Cardiac fibroblast (primary cell): ENCODE measurements at places on chromosomes 5 and 9.

GRCh38 chr9:119701651-119702050 lies 332.4 kb upstream of the BRINP1 start:
- no peak for DNase-seq

DNA sequence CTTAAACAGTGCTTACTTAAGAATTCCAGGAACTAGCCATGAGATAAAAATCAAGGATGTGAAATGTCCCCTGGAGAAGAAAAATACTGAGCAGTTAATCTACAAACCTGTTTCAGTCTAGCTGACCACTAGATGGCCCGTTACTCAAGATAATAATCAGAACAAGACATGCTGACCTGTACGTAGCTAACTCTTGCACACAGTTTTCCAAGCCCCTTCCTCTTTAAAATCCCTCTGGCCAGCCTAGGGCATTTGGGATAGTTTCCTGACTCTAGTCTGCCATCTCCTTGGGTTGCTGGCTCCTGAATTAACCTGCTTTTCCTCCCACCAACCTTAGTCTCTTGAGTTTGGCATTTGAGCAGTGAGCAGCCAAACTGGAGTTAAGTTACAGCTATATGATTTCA lies 59.2 kb upstream of the TRAF1 start:
- DNase-seq, result peak; percentile 83

GRCh38 chr9:18544456-18544855 lies 70.5 kb downstream of the ADAMTSL1 start:
- no peak for DNase-seq

GRCh38 chr5:30693326-30693725 lies 500.2 kb upstream of the CDH6 start:
- DNase-seq, result no peak

GRCh38 chr9:112905084-112905483 lies 14.4 kb upstream of the SLC46A2 start:
- DNase-seq, result no peak

- DNase-seq, result peak; percentile 98
Observed at GRCh38 chr9:129460323-129461261, 160.3 kb downstream of the C9orf50 start.

DNA sequence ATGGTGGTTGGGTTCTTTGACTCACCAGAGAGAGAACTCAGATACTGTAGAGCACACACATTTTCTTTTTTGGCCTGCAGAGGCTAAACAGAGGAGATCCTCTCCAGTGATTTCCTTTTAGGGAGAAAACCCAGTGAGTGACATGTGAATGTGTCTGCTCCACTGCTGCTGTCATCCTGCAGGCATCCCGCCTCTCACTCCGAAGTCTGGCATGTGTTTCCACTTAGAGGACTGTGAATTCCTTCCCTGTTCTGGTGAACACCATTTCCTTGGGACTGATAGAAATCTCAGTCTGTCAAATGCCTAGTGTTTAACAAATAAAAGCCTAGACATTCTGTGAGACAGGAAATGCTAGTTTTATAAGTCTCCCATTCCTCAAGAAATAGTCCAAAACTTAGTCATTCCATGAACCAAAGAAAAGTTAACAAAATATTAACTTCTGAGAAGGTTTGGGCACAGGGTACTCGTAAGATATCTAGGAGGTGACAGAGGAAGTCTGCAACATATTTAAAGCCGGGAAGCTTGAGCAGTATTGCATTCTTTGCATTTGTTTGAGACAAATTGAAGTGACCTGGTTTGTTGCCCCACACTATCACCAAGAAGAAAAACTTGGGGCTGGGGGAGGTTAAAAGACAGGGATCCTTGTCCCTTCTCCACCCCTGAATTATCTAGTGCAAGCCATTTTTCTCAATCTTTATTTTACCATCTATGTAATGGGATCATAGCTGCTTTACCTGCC lies 74.9 kb upstream of the NIPAL4 start:
- peak; percentile 94 for DNase-seq

GRCh38 chr9:129728744-129729143 lies 24.1 kb downstream of the PTGES start:
- no peak for DNase-seq

- DNase-seq, result no peak
Observed at GRCh38 chr9:38029915-38030638, 39.0 kb downstream of the SHB start.

- DNase-seq, result no peak
Observed at GRCh38 chr5:64417390-64417789, 88.4 kb upstream of the RGS7BP start.

- DNase-seq, result no peak
Observed at GRCh38 chr9:69578026-69578425, 94.1 kb downstream of the APBA1 start.

GRCh38 chr9:37030611-37030939 lies 3.5 kb downstream of the PAX5 start:
- DNase-seq, result no peak

DNA sequence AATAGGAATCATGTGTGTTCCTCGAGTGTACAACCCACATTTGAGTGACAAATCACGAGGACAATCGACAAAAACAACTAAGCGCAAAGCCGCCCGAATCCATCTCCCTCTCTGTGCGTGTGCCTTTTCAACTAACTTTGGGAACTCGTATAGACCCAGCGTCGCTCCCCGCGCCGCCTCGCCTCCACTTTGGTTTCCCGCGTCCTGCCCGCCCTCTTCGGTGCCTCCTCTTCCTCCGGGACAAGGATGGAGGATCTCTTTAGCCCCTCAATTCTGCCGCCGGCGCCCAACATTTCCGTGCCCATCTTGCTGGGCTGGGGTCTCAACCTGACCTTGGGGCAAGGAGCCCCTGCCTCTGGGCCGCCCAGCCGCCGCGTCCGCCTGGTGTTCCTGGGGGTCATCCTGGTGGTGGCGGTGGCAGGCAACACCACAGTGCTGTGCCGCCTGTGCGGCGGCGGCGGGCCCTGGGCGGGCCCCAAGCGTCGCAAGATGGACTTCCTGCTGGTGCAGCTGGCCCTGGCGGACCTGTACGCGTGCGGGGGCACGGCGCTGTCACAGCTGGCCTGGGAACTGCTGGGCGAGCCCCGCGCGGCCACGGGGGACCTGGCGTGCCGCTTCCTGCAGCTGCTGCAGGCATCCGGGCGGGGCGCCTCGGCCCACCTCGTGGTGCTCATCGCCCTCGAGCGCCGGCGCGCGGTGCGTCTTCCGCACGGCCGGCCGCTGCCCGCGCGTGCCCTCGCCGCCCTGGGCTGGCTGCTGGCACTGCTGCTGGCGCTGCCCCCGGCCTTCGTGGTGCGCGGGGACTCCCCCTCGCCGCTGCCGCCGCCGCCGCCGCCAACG lies at the start of gene GPR150:
Gene GPR150 (plus strand): TSS at position 58 of the 840 bp plus-strand sequence. CDS start 189 bp downstream, at position 247.
- peak; percentile 48 for DNase-seq

GRCh38 chr5:96823900-96824380 lies 16.2 kb upstream of the ERAP1 start:
- peak; percentile 72 for DNase-seq

GRCh38 chr9:109179801-109180523 lies 12.9 kb upstream of the FRRS1L start:
- DNase-seq, result no peak

- DNase-seq, result no peak
Observed at GRCh38 chr5:138792195-138792790, 39.1 kb downstream of the CTNNA1 start.

- DNase-seq, result no peak
Observed at GRCh38 chr9:121472446-121472845, 27.2 kb downstream of the GGTA1 start.

DNA sequence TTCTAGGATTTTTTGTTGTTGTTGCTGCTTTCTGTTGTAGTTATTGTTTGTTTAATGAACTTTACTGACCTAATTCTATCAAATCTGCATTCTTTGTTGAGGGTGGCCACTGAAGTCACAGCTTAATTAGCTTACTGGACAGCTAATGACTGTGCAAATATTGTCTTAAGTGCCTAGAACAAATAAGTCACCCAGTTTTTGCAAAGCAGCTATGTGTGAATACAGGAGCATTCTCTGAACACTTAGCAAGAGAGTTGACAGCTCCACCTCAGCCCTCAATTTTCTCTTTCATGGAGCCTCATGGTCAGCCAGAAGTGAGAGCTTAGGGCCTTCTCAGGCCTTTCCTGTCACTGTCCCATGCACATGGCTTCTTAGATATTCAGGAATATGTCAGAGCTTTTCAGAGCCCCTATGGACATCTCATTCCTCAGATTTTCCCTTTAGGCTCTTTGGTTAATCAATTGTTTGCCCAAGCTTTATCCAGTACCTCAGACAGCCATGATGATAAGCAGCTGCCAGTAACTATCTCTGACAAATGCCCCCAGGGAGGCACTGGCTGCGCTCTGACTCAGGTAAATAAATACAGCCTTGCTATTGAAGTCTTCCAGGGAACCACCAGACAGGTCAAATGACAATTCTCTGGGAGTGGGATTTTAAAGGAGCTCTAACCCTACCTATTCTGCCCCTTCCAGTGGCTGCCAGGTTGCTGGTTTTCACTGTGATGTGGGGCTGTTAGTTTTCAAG lies 241.4 kb upstream of the IL12B start:
- no peak for DNase-seq

DNA sequence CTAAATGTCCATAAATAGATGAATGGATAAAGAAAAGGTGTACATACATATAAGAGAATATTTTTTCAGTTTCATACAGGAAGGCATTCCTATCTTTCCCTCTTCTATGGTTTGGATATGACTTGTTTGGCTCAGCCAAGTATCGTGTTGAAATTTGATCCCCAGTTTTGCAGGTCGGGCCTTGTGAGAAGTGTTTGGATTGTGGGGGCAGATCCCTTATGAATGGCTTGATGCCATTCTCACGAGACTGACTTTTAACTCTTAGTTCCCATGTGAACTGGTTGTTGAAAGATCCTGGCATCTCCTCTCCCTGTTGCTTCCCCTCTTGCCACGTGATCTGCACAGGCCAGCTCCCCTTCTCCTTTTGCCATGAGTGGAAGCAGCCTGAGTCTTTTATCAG lies 421.1 kb upstream of the FTMT start:
- no peak for DNase-seq

- DNase-seq, result no peak
Observed at GRCh38 chr5:33166522-33166921, 274.2 kb upstream of the TARS1 start.

DNA sequence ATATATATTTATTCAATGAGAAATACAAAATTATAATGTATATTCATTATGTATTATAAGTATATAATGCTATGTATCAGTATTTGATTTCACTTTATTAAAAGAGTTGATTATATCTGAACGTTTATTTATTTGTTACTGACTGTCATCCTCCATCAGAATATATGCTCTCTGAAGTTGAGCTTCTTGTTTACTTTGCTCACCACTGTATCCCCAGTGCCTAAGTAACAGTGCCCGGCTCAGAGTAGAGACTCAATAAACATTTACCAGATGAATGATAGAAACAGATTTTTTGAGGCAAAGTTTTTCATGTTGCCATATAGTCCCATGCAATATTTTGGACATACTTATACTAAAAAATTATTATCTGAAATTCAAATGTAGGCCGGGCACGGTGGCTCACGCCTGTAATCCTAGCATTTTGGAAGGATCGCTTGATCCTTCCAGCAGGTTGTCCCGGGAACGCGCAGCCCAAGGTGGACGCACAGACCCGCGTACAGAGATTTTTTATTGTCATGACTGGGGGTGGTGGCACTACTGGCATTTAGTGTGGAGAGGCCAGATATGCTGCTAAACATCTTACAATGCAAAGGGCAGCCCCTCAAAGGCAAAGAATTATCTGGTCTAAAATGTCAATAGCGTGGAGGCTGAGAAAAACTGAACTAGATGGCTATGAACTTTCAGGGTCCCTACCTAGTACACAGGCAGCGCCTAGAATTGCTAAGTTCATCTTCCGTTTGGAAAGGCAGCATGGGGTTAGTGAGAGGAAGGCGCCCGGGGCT lies 761 bp upstream of the DNAJC25 start:
- no peak for DNase-seq

GRCh38 chr5:172820046-172820767 lies 13.8 kb upstream of the ERGIC1 start:
- peak; percentile 85 for DNase-seq

GRCh38 chr5:139949710-139950109 lies 93.4 kb downstream of the NRG2 start:
- DNase-seq, result no peak

DNA sequence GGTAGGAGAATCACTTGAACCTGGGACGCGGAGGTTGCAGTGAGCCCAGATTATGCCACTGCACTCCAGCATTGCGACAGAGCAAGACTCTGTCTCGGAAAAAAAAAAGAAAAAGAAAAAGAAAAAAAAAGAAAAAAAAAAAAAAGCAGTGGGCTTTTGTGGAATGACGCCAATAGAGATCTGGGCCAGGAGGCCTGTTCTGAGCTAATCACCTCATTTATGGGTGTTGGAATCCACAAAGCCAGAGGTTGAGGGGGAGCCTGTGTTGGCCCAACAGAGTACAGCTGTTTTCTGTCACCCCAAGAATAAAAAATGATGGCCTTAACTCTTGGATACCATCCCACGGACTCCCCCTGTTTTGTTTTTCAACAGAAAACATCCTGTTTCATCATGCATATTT lies 18.5 kb downstream of the OSTF1 start:
- peak; percentile 38 for DNase-seq

- no peak for DNase-seq
Observed at GRCh38 chr9:34982361-34982760, 7.2 kb upstream of the DNAJB5 start.
